ENCODE measurements at places on chromosomes 3 and 15.

DNA sequence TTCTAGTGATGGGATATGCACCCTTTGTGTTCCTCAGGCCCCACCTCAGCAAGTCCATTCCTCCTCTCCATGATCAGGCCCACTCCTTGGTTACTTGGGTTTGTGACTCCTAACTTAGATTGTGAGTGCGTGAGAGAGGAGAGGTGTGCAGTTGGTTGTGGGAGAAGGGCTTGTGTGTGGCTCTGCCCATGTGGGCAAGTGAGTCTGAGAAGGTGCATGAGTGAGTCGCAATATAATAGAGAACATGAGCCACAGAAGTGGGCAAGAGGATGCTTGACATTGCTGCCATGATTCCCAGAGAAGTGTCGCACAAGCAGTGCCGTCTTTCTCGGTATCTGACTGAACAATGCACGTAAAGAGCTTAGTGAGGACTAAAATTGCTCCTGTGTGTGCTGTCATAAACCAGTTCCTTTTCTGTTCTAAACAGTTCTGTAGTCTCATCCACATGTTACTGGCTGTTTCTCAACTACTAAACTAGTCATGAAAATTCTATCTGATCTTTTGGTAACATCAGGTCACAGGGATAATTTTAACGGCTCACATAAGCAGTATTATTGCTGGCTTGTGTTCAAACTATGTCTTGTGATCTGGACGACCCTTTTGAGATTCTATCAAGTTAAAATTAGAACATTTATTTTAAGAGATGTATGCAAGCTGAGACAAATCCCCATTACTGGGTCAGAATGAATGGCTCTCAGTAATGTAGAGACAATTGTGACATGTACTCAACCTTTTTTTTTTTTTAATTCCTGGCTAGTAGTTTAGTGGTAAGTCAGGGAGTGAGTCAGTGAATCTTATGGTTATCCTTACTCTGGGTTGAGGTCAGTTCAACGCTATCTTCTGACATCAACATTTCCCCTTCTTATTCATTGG lies 25.6 kb downstream of the GYG1 start:
- DNase-seq = no peak

GRCh38 chr3:13046569-13047274 lies 26.5 kb downstream of the IQSEC1 start:
- no peak for DNase-seq

DNA sequence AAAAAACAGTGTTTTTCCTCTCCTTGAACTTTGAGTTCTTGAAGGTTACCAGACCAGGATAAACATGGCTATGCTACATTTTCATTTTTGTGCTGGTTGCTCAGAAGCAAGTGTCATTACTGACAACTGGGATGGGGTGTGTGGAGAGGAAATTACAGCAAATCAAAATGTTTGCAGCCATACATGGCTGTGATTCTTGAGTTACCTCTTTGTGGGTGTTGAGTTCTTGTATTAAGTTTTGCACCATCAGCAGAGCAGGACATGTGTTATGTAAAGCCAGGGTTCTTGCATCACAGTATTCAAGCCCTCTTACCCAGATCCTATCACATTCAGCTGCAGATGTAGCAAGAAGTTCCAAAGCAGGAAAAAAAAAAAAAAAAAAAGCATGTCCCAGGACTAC lies 53.9 kb upstream of the ATOSA start:
- DNase-seq = no peak

DNA sequence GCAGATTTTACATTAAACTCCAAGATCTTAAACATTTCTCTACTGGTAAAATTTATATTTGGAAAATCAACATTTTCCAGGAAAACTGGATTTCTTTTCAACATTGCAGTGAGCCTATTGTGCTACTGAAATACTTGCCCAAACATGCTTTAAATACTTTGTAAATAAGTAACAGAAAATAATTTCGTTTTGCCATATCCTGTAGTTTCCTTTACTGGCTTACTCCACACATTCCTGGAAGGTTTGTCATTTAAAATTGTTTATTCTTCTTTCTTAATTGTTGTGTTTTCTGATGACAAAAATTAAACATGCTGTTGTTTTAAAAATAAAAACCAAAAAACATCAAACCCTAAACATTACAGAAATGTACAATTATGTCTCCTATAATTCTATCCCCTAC lies 22.0 kb downstream of the ACAD11 start:
- DNase-seq = no peak

GRCh38 chr3:50961386-50961785 lies 286.7 kb downstream of the DOCK3 start:
- DNase-seq = no peak

- DNase-seq = no peak
Measured at GRCh38 chr15:62658498-62658897, 384.0 kb upstream of the TPM1 start.

DNA sequence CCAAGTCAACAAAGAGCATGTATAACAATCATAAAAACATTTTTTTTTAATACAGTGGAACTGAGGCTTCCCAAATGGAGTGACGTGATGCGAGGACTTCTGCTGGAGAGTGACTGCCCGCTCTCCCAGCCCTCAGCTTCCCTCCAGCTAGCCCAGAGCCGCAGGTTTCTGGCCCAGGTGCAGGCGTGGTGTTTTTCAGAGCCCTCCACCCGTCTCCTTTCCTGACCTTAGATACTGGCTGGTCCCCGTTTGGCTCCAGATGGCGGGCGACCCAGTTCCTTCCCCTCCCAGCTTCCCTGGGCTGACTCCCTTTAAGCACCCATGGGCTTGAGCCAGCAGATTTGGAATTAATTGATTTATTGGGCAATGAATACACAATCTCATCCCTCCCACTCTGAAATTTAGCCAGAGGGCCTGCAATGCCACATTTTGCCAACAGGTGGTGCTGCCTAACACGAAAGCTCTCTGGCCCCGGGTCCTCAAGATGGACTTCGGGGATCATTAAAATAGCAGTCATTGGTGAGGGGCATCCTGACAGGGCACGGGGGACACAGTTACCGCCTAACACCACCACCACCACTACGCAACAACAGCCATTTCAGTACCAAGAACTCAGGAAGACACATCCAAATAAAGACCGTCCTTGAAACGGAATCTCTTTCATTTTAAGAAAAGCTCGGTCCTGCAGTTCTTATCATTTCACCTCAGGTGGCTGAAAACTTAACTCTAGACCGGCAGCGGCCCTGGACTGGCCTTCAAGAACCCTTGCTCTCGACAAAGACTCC lies 47.5 kb upstream of the MUC4 start:
- peak; percentile 57 for DNase-seq

- no peak for DNase-seq
Measured at GRCh38 chr15:81255958-81256320, 59.3 kb downstream of the IL16 start.

- no peak for DNase-seq
Measured at GRCh38 chr3:141380279-141380678, 12.0 kb downstream of the ZBTB38 start.

GRCh38 chr3:15831927-15832326 lies 34.1 kb upstream of the ANKRD28 start:
- no peak for DNase-seq

- DNase-seq = no peak
Measured at GRCh38 chr3:168839653-168840052, 743.9 kb upstream of the GOLIM4 start.

GRCh38 chr3:60337421-60337820 lies 913.8 kb downstream of the FHIT start:
- no peak for DNase-seq

DNA sequence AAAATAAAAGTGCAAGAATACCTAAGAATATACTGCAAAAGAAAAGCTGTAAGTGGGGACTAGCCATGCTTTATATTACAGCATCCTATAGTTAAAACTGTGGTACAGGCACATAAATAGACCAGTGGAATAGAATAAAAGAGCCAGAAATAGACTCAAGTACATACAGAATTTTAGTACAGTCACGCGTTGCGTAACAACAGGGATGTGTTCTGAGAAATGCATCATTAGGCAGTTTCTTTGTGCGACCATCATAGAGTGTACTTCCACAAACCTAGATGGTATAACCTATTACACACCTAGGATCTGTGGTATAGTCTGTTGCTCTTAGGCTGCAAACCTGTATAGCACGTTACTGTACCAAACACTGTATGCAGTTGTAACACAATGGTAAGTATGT lies 61.8 kb downstream of the PCCB start:
- no peak for DNase-seq

DNA sequence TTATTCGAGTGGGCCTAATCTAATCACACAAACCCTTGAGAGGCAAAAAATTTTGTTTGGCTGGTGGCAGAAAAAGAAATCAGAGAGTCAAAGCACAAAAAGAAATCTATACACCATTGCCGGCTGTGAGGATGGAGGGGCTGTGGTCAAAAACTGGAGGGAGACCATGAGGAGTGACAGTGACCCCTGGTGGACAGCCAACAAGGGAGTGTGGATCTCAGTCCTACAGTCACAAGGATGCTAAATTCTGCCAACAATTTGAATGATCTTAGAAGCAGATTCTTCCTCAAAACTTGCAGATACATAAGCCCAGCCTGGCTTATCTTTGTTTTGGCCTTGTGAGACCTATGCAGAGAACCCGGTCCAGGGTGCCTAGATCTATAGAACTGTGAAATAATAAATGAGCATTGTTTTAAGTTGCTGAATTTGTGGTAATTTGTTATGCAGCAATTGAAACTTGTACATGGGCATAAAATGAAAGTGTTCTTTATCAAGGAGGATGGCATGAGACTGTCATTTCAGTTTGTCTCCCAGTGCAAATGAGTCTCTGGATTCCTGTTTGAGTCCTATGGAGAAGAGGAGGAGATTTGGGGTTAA lies 103.0 kb upstream of the ARHGEF26 start:
- DNase-seq = no peak
